ENCODE measurements at places on chromosomes 13 and 19.

- DNase-seq, result no peak
Measured at GRCh38 chr13:27522847-27523246, 72.5 kb upstream of the MTIF3 start.

DNA sequence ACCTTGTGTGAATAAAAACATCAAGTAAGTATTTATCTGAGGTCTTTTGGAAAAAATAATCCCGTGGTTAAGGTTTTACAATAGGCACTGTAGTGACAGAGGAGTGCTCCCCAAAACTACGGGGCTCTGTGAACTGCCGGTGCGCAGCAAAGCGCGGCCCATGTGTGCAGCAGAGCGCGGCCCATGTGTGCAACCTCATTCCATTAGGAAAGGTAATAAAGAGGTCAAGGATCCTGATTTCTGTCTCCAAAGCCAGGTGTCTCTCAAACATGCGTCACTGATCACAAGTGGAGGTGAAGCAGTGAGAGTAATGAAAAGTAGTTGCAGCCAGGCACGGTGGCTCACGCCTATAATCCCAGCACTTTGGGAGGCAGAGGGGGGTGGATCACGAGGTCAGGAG is 58.7 kb downstream of the MRPL57 start:
- no peak for DNase-seq

GRCh38 chr19:45772130-45772840 is 3.2 kb upstream of the SIX5 start:
- DNase-seq, result no peak

GRCh38 chr13:58882516-58882915 is 1251.0 kb downstream of the PCDH17 start:
- no peak for DNase-seq

DNA sequence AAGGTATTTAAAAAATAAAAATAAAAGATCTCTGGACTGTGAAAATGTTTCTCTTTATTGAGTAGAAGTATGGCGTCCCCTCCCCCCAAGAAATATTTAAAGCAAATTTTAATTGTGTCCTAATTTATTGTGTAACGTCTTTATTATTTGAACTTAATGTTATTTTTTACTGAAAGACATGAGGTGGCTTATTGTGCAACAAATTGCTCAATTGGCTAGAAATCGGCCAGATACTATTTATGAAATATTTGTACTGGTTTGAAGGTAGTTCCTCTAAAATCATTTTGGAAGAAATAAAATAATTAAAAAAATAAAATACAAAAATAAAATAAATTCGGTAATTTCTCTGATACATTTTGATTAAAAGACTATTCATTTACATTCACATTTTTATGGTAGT is 162.3 kb downstream of the DACH1 start:
- DNase-seq, result no peak

GRCh38 chr13:84873951-84874350 is 925.3 kb downstream of the SLITRK6 start:
- DNase-seq, result no peak

DNA sequence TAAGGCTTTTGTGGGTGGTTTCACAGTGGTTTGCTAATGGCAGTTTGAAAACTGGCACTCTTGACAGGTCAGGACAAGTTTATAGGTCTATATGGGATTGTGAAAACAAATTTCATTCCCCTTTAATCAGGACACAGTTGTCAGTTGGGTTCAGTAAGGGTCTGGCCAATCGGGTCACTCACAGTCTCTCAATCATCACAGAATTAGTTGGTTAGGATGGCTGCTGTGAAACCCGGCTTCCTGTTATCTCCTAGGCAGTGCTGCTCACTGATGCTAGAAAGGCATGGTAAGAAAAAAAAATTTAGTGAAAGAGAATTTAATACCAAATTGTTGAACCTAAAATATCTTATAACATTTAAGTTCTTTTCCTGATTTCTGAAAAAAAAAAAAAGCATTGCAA is 1730.1 kb downstream of the EFNB2 start:
- DNase-seq, result no peak

- DNase-seq, result no peak
Measured at GRCh38 chr19:11378319-11379189, 4.1 kb downstream of the SWSAP1 start.

- DNase-seq, result no peak
Measured at GRCh38 chr19:6970443-6970842, 50.8 kb downstream of the MBD3L2B start.

DNA sequence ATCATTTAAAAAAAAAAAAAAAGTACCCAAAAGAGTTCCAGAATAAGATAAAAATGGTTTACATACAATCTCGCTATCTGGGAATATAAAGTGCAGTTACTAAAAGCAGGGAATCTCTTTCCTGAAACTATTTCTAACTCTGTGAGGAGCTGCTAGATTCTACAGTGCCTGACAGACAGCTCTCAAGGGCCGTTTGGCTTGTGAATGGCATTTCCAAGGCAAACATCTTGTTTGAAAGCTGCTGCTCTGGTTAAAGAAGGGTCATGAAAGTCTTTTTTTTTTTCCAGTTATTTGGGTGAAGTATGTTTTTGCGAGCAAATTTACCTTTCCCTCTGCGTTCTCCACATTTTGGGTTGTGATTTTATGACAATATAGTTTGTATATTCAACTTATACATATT is 29.0 kb upstream of the CEACAM21 start:
- DNase-seq, result no peak

- DNase-seq, result peak; percentile 80
Measured at GRCh38 chr19:28466107-28467045, 746.6 kb downstream of the UQCRFS1 start.

DNA sequence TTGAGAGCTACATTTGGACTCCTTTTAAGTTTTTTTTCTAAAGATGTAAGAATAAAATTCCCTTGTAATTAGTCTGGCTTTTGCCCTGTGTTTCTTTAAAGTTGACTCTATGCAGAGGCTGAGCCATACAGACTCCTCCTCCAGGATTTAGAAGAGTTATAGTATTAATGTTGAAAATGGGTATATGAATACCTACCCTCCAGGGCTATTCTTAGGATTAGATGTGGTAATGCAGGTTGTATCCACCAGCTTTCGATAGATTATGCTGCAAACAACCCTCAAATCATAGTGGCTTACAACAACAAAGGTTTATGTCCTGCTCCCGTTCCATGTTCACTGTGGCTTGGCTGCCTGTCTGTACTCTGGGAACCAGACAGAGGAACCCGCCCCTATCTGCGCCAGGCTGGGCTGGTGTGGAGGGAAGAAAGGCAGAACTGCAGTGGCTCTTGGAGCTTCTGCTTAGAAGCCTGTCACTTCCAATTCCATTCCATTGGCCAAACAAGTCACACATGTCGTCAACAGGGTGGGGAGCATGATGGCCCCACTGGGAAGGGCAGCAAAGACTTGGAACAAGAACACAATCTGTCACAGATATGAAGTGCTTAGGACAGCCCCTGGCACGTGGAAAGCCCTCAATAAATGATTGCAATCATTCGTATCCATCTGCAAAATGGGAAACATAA is 290.8 kb downstream of the FOXO1 start:
- DNase-seq, result no peak

GRCh38 chr19:49455773-49456172 is 2.7 kb downstream of the ALDH16A1 start:
- no peak for DNase-seq

- DNase-seq, result no peak
Measured at GRCh38 chr19:12838182-12838885, at the start of gene MAST1. MAST1 (plus strand) TSS chr19:12838515; CDS start chr19:12838573, 58 bp downstream.

GRCh38 chr13:101425623-101426022 is 9.3 kb upstream of the NALCN start:
- no peak for DNase-seq

DNA sequence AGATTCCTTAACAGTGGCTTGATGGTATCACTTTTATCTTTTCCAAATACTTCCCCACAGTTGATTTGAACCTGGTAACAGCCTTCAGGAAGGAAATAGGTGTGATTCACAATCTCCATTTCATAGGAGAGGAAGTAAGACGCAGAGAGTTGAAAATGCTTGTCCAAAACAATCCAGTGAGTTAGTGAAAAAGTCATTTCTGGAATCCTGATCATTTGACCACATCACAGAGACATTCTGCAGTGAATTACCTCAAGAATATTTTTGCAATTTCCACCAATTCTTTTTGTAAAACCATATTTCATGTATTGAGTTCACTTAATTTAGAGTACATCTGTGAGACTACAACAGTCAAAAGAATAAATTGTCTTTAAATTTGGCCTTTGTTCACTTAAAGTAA is 292.8 kb downstream of the DCLK1 start:
- DNase-seq, result no peak

DNA sequence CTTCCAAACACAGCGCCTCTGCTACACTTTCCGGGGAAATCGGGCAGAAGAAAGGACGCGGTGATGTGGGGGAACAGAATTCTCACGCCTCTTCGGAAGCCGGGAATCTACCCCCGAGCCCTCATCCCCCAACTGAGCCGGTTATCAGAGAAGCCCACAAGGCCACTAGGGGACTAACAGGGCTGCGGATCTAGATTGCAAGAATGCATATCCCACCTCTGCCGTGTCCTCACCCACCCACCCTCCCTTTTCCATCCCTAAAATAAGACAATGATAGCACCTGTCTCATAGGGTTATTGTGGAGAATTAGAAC is 1.1 kb downstream of the IGFLR1 start:
- no peak for DNase-seq

DNA sequence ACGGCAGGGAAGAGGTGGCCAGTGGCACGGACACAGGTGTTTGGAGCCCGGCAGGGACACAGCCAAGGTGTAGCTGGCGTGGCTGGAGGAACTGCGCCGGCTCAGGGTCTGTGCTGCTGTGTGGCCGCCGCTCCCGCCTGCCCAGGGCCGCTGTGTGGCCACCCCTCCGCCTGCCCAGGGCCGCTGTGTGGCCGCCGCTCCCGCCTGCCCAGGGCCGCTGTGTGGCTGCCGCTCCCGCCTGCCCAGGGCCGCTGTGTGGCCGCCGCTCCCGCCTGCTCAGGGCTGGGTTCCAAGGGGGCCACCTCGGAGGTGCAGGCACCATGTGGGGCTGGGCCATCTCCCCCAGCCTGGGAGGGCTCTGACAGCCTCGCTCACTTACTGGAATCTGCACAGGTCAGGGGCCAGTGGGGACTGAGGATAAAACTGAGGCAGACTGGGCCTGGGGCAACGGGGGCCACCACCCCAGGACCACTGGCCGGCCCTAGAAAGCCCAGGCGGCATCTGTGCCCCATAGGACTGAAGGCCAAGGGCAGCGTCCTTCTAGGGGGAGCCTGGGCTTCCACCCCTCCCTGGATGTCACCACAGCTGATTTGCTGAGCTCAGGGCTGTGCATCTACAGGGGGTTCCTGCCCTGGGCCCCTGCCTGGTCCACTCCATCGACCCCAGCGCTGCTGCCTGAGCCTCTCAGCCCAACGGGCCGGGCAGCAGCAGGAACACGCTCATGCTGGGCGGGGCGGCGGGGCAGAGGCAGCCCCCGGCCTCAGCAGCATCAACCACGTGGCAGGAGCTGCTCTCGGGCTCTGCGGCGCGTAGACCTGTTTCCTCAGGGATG is 21.5 kb downstream of the C13orf46 start:
- DNase-seq, result no peak

DNA sequence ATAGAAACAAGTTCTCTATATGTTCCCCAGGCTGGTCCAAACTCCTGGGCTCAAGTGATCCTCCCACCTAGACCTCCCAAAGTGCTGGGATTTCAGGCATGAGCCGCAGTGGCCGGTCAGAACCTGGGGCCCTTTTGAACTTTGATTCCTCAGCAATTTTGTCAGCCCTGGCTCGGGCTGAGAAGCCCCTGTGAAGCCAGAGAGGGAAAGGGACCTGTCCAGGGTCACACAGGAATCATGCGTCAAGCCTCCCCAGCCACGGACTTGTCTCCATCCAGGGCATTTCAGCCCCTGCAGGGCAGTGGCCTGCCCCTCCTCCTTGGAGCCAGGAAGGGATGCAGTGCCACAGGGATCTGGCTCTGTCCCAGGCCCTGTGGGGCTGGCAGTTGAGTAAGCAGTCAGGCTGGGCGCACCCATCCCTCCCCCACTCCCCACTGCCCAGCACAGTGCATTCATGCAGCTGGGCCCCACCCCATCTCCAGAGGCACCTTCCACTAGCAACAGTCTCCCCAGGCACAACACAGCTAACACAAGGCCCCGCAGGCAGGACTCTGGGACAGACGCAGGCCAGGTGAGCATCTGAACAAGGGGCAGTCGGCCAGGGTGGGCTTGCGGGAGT is at the start of gene CAPS:
Gene CAPS (plus strand): TSS at position 516 of the 619 bp plus-strand sequence. CDS start 153 bp downstream, outside the sequence.
- no peak for DNase-seq

GRCh38 chr19:19461671-19462622 is 53.4 kb downstream of the TSSK6 start:
- peak; percentile 72 for DNase-seq

- DNase-seq, result peak; percentile 78
Measured at GRCh38 chr19:7830272-7830771, 304 bp downstream of the EVI5L start.

DNA sequence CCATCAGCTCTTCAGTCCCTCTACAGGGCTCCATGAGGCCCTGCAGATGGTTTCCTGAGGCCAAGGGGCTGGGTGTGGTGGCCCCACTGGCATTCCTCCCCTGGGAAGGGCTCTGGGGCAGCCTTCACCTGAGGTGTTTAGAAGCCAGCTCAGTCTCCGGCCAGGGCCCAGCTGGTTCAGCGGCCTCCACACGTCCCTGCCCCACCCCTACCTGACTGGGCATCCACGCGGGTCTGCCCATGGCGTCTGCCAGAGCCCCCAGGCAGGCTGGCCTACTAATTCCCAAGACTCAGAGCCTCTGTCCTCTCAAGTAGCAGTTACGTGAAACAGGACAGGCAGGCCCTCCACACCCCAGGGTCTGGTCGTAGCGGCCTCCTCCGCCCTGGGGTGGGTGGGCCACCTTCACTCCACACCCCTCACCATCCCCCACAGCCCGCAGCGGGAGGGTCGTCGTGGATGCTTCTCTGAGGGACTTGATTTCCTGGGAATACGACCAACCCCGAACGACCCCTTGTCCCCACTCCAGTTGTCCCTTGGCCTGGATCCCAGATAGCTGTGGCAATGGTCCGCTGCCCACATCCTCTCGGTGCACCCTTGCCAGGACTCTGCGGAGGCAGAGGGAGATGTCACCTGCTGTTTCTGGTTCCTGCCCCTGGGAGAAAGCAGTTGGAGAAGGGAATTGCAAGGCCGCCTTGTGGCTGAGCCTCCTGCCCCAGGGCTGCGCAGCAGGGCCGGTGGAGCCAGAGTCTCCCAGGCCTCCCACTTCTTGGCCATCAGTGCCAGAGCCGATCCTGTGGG is 24.3 kb downstream of the CAPN12 start:
- no peak for DNase-seq

DNA sequence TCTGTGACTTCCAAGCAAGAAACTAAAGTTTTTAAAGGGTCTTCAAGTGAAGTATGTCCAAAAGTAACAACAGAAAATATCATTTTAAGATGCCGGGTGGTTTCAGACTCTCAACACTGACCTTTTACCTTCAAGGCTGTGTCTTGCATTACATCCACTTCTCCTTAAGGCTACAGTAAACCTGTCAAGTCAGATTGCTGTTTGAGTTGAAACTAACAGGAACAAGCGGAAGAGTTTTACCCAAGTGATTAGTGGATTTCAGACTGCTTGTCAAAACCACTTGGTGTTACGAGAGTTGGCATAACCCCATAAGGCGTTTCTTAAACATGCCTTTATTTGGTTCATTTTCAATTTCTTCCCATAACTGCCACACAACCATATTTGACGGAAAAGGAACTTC is 283.1 kb downstream of the DCT start:
- no peak for DNase-seq
